ENCODE measurements at places on chromosomes 2 and 18. TPM values are rescaled to one million over a fixed set of nuclear protein-coding genes. Genes with fewer than 3 reads are reported as not detected.

Gene GLB1L
- 3.0 TPM for total RNA-seq

Gene RPL37A
- 3,900 TPM for total RNA-seq

Gene ST6GAL2
- not detected for total RNA-seq

Gene KCNF1
- not detected for total RNA-seq

Gene REG1B
- not detected for total RNA-seq

Gene CHRNG
- total RNA-seq, result not detected

Gene KLF11
- total RNA-seq, result 3.9 TPM

Gene CACNB4
- 0.56 TPM for total RNA-seq

Gene MC2R
- total RNA-seq, result not detected
